Activated gamma-delta T cell (primary cell): ENCODE measurements at places on chromosomes 12 and 14.

DNA sequence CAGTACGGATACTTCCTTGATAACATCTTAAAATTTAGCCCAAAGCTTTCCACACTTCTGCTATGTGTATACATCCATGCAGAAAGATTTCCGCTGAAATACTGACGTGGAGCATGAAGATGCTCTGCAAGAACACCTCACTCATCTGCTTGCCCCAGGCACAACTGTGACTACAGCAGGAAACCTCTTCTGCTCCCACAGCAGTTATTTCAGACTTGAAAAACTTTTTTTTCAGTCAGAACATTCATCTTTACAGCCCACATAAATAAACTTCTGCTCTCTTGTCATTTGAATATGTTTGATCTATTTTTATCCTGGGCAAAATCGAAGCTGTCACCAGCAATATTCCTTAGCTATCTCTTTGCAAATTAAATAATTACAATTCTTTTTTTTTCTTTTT, 6.8 kb upstream of the LRIG3 start:
- DNase-seq, result no peak

GRCh38 chr12:48956279-48957140, 777 bp downstream of the ARF3 start:
- no peak for DNase-seq

GRCh38 chr12:84811291-84811690, 101.3 kb downstream of the SLC6A15 start:
- DNase-seq, result no peak

GRCh38 chr12:8081251-8081920, 688 bp upstream of the NECAP1 start:
- DNase-seq, result no peak

DNA sequence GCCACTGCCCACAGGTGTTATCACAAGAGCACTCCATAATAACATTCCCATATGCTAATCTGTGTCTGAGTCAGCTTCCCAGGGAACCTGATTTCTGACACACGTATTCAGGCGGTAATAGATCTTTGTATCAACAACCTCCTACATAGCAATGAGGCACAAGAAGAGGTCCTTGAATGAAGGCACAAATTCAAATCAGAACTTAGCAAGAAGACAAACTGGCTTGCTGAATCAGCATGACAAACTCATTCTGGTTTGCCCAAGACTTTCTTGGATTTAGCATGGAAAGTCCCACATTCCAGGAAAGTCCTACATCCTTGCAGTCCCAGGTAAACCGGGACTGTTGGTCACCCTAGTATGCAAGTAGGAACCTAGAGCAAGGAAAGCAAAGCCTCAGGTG, 33.9 kb upstream of the RNU6-7 start:
- DNase-seq, result no peak

- DNase-seq, result no peak
These were observed 103.9 kb downstream of the ZFP36L1 start for GRCh38 chr14:68688872-68689371.

GRCh38 chr14:64841772-64842750, 37.6 kb downstream of the SPTB start:
- no peak for DNase-seq

DNA sequence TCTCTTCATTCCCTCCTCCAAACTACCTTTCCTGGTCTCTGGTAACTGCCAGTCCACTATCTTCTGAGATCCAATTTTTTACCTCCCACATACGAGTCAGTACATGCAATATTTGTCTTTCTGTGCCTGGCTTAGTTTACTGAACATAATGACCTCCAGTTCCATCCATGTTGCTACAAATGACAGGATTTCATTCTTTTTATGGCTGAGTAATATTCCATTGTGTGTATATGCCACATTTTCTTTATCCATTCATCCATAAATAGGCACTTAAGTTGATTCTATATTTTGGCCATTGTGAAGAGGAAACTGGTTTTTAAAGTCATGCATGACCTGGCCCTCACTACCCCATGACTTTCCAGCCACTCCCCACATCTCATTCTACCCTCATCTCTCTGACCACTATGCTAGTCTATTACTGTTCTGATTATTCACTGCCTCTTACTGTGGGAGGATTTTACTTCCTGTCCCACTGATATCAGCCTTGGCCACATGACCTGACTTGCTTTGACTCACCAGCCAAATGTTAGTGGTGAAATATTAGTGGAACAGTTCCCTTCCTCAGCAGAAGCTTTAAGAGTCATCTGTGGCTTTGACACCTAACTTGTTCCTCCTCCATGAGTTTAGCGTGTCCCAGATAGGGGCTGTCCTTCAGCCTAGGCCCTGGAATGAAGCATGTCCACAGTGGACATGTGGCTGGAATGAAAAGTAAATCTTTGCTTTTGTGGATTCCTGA, 52.2 kb downstream of the GOLGA5 start:
- DNase-seq, result no peak

DNA sequence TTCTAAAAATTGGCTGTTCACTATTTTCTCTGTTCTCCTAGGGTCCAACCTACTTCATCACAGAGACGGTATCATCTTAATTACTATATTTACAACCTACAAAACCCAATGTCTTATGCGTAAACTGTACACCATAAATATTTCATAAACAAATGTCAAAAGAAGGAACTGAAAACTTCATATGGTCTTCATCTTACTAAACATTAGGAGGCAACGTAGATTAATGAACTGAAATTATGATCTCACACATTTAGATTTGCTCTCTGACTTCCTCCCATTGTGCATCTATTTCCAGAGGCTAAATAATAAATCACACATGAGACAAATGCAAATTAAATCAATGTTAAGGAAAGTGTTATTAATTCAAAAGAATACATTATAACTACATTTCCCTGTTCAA, 1850.6 kb upstream of the SEL1L start:
- no peak for DNase-seq

- DNase-seq, result no peak
These were observed 132.8 kb downstream of the TTLL5 start for GRCh38 chr14:75793806-75794205.

DNA sequence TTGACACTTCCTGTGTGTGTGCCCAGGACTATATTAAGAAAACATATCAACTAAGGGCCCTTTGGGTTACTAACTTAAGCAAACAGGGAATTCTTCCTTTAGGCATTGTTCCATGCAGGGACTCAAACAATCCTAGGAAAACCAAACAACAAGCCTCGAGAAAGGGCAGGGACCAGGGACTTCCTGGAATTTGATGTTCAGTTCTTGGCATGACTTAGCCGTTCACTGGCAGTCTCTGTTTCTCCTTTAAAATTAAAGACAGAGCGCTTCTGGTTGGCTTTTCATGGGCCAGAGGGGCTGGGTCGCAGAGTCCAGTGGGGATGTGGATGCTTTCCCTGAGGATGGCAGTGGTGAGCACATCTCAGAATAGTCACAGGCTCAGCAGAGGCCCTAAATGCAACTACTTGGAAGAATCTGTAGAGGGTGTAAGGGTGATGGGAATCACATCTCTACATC, 35.2 kb downstream of the RNFT2 start:
- no peak for DNase-seq

DNA sequence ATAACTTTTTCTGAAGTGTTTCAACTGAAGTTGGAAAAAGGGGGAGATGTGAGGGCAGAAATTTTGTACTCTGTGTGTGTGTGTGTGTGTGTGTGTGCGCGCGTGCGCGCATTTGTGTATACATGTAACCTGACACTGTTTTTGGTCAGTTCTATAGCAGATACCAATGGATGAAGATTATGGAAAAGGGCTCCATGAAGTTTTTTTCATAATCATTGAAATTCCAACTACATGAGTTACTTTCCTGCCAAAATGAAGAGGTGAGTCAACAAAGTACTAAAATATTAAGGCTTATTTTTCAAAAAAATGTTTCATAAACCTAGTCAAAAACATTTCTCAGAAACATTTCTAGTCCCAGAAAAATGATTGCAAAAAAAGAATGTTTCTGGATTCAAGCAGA, 25.7 kb upstream of the CERS5 start:
- DNase-seq, result no peak

DNA sequence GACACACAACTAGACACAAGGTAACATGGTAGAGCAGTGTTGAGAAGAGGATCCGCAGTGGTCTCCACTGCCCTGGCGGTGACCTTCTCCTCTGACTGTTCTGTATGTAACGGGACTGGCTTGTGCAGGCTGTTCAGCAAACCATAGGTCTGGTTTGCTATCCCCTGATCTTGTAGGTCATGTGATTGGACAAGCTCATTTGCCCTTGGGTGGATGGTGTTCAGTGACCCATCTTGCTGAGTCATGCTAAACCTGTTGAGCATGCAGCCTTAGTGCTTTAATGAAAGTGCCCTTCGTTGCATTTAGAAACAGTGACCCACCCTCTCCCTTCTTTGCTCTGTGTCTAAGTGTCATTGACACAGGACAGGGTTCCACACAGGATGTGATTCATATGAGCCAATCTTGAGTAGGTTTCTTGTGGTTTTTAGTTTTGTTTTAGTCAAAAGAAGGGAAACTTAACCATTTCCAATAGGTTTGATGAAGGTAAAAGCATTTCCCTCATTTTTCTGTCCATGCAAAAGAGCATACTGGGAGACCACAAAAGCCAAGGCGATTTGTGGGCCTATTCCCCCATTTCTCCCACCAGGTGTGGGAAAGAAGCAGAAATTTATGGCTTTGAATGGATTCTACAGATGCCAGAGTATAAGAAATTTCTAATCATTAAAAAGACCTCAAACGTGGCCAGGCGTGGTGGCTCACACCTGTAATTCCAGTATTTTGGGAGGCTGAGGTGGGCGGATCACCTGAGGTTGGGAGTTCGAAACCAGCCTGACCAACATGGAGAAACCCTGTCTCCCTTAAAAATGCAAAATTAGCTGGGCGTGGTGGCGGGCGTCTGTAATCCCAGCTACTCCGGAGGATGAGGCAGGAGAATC, 32.6 kb upstream of the HIF1A start:
- no peak for DNase-seq

DNA sequence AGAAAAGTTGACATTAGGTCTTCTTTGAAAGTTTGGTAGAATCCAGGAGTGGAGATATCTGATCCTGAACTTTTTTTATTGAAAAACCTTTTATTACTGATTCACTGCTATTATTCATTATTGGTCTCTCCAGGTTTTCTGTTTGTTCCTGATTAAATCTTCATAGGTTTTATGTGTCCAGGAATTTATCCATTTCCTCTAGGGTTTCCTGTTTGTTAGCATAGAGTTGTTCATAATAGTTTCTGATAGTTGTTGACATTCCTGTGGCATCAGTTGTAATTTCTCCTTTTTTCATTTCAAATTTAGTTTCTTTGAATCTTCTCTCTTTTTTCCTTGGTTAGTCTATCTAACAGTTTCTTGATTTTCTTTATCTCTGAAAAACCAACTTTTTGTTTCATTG, 370.3 kb downstream of the SLC6A15 start:
- no peak for DNase-seq

GRCh38 chr12:25725931-25726330, 172.8 kb upstream of the LMNTD1 start:
- no peak for DNase-seq

DNA sequence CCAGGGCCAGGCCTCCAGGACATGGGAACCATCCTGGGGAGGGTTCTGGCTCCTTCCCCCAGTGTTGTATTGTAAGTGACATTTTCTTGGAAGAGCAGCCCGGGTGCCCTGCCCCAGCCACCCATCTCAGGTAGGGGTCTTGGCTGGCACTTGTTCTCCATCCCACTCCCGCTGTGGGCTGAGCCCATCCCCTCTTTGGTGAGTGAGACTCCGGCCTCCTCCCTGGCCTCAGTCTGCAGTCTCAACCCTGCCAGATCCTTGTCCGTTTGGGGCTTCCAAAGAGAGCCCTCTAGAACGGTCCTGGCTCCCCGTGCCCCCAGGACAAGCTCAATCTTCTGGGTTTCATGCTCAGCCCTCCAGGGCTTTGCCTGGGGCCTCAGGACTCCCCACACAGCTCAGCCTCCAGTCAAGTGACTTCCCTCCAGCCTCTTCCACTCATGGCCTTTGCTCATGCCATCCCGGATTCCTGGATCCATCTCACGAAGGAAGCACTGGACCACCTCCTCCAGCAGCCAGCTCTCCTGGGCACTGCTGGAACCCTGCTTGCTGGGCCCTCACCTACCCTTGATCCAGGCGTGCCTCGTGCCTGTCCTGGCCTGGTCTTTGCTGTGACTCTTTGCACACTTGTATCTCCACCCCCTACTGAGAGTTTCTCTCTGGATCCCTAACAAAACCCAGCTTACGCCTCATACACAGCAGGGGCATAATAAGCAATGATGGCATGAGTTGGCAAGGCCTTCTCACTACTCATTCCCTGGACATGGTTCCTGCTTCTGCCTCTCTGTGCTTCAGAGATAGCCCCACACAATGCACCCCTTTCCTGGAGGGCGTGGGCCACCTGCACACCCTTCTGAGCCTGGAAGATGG, 297.4 kb upstream of the RTL1 start:
- DNase-seq, result no peak

DNA sequence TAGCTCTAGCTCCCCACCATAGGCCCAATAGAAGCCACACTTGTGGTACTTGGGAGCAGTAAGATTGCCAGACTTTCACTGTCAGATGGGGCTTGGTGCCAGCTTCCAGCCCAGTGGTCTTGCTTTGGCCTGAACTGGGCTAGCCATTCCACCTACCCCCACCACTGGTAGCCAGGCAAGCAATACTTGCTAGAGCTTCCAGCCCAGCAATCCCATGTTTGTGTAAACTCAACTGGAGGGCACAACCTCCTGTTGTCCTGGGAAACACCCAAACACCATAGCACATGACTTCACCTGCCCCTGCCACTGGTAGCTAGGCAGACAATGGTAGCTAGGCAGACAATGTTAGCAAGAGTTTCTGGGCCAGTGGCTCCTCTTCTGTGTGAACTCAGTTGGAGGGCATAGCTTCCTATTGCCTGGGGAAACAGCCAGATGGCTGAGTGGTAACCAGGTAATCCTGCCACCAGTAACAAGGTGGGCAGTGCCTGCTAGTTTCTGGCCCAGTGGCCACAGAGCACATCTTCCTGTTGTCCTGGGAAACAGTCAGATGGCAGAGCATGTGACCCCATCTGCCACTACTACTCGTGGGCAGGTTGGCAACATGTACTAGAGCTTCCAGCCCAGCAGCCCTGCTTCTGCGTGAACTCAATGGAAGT, 5.6 kb upstream of the OR6C76 start:
- DNase-seq, result no peak

- DNase-seq, result no peak
These were observed 21.9 kb downstream of the WNT5B start for GRCh38 chr12:1650978-1651361.

- no peak for DNase-seq
These were observed 57.9 kb downstream of the RERG start for GRCh38 chr12:15163030-15163976.

DNA sequence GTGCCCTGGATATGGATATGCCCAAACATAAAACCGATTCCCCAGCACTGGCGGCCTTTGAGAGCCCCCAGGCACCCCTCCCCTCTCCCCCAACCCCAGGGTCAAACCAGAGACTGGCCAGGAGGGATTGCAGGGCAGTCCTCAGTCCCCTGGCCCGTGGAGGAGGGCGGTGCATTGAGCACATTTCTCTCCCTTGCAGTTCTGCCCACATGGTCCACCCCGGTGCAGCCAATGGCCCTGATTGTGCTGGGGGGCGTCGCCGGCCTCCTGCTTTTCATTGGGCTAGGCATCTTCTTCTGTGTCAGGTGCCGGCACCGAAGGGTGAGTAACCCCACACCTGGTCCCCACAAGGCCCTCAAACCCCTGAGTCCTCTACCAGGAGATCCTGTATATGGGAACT, 3.4 kb upstream of the GPR162 start:
- DNase-seq, result no peak
